Upper lobe of right lung (tissue), 1 donor: ENCODE measurements at places on chromosomes 12 and 14.

- no peak for DNase-seq
These were observed 3.5 kb upstream of the HIGD1C start for GRCh38 chr12:50948798-50949197.

GRCh38 chr12:6612652-6613014, 5.5 kb upstream of the CHD4 start:
- DNase-seq, result no peak

DNA sequence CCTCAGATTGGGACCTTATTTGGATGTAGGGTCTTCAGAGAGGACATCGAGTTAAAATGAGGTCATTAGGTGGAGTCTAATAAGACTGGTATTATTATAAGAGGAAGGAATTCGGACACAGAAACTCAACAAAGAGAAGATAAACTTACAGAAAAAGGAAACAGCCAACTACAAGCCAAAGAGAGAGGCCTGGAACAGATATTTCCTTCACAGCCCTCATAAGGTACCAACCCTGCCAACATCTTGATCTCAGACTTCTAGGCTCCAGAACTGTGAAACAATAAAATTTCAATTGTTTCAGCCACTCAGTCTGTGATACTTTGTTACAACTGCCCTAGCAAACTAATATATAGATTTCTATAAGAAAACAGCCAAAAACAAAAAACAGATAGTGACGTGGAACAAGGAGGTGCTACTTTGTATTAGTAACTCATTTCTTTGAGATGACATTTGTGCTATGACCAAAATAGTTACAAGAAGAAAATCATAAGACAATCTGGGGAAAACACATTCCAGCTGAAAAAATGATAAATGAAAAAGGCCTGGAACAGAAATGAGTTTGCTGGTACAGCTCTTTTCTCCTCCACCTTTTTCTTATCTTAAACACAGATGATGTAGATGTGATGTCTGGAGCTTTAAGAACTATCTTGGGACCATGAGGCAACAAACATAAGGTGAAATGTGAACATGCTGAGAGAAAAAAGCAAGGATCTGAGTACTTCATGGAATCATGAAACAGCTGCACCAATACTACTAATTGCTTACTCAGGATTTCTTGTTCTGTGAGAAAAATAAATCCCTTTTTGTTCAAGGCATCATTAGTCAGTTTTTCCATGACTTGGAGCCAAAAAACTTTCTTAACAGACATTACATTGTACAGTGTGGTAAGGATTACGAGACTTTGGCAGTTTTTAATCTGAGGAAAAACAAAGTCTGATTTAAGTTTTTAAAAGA, 243.2 kb downstream of the ANO6 start:
- DNase-seq, result no peak

- no peak for DNase-seq
These were observed 66.6 kb upstream of the FAR2 start for GRCh38 chr12:29082522-29082921.

- DNase-seq, result no peak
These were observed 37.2 kb downstream of the EP400 start for GRCh38 chr12:131986910-131987309.

DNA sequence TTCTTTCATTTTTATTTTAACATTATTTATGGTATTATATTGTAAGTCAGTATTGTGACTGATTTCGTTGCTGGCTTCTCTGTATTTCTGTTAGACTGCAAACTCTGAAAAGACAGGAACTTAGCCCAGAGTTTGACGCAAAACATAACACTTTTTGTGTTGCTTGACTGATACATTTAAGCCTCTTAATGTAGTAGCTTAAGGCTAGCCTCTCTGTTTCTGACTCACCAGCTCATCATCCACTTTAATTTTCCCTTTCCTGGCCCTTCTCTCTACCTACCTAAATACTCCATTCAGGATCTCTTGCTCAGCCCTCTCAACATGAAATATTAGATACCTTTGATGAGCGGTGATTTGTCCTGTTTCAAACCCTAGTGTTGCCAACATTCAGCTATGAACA, 420.6 kb downstream of the LRFN5 start:
- DNase-seq, result no peak

DNA sequence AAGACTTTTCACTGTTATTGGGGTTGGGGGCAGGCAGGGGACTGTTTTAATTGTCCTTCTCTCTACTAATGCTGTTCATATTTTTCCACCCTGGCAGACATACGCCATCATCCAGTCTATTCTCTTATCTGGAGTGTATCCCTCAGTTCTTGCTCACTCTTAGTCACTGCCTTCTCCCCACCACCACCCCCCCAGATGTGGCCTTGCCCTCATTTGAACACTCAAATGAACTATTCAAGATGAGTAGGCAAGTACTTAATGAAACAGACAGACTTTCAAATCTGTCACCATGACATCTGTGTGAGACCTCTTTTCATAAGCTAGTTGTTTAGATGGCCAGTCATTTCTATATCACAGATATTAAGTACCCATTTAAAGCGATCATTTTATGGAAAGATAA, 10.1 kb downstream of the NUDT4 start:
- DNase-seq, result no peak

GRCh38 chr14:34971381-34971780, 11.4 kb upstream of the SRP54 start:
- no peak for DNase-seq

DNA sequence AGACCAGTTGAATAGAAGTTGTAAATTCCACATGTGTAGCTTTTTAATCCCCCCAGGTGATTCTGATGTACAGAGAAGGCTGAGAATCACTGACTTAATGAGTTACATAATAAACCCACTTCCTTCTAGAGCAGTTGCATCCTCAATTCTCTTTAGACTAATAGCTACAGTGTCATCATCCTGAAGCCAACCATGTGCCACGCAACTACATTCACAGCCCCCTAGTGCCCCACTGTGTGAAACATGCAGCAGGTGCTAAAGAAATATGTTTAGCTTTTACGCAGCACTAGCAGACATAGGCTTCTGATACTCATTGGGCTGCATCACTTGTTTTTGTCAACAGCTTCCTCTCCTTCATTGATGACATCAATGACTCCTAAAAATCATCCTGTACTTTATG, 1168.3 kb downstream of the BCL11B start:
- no peak for DNase-seq

DNA sequence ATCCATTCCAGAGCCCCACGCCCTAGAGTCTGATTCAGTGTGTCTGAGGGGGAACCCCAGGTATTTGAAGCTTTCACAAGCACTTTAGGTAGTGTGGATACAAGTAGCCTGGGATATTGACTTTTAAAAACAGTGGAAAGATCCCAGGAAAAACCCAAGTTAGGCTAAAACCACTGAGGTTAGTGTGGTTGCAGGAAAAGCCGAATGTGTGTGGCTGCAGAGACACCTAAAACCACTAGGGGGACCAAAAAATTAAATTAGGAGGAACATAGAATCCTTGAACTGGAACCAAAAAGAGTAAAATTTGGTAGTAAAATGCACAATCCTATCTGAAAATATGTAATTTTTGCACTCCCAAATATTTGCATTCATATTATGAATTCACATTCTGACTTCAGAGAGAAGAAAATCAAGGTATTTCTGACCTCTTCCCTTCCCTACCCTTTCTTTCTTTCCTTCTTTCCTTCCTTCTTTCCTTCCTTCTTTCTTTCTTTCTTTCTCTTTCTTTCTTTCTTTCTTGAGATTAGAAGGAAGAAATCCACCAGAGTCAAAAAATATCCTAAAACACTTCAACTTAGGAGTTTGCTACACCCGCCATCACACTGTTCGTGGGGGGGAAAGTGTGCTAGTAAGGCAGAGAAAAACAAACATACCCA, 37.8 kb downstream of the SLCO1A2 start:
- DNase-seq, result no peak

GRCh38 chr14:65434216-65434850, 21.8 kb downstream of the FUT8 start:
- no peak for DNase-seq
